ENCODE measurements at places on chromosomes 1 and 21.

GRCh38 chr21:34205811-34206571 is 132.6 kb downstream of the MRPS6 start:
- DNase-seq = no peak

DNA sequence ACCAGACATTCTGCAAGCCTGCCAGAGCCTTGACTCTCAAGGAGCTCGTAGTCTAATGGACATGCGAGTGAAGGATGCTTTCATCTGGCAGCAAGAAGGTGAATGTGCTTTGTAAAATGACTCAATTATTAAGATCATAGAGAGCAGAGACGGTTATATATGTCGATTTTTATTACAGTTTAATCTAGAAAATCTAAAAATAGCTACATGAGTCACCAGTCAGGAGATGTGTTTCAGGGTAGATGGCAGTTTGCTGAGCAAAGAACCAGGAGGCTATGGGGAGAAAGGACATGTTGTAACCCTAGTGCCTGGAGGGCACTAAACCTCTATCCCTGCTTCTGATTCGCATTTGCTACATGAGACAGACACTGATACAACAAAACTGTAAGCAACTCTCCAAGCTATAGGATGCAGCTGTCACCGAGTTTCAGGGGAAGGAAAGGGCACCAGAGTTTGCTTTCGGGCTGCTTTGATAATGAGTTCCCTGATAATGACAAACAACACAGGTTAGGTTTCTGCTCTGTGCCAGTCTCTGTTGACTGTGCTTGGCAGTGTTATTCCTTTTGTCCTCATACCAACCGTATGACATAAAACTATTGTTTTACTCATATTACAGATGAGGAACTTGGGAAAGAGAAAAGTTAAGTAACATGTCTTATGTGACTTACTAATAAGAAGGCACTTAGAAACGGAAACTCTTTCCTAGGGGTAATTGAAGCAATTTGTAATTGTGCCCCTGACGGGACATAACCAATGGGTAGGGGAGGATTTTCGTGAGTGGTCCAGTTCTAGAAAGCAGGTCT is 43.2 kb downstream of the C1orf198 start:
- no peak for DNase-seq

DNA sequence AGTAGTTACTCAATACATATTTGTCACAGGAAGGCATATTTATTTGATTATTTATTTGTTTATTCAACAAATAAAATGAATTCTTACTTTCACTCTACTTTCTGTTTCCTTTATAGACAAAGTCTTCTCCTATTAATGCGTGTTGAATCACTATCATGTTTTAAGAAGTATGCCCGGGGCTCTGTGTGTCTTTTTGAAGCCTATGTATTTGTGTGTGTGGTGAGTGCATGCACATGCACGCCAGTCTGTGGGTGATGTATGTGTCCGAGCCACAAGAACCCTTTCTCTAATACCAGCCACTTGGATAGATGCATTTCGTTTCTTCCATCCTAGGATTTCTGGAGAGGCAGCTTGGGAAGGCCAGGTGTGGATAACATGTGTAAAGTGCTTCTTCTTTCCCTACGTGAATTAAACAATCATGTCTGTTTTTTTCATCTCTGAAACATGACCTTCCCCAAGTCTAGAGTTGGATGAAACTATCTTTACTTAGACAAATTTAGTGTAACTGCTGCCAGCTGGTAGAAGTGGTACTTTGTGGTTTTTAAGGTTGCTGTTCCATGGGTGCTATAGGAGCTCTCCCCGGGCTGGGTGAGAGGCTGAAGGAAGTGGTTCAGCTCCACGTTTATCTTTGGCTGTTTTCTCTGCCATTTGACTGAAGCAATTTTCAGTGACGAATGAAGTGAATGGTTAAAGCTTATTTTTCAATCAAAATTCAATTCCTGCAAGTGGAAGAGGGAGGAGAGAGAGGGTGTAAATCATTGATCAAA is 46.8 kb upstream of the PPM1J start:
- no peak for DNase-seq

DNA sequence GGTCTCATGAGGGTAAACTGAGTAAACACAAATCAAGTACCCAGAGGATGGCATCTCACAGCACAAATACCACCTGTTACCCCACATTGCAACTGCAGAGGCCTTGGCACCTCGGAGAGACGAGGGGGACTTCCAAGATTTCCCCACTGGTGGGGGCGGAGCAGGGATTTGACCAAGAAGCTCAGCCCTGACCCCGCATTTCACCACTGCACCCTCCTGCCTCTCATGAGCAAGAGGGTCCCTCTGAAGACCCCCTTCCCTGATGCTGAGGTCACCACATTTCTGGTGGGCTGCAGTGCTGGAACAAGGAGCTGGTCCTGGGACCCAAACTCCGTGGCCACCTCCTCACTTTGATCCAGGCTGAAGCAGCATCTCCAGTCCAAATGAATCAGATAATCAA is 342.4 kb downstream of the NPHP4 start:
- DNase-seq = no peak

DNA sequence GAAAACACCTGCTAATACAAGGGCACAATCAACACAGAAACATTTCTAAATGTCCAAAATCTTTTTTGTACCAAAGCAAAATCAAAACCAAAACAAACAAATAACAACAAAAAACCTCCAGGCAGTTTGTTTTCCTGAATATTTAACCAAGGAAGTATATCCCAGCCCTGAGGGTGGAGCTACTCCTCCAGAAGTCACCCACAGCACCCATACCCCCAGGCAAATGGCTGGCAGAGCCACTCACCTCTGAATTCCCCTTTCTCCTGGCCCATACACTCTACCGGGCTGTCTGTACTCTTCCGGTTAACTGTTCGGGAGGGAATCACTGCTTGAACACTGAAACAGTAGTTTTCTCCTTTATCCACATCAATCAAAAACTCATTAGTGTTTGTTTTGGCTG is 9.5 kb downstream of the F3 start:
- no peak for DNase-seq

DNA sequence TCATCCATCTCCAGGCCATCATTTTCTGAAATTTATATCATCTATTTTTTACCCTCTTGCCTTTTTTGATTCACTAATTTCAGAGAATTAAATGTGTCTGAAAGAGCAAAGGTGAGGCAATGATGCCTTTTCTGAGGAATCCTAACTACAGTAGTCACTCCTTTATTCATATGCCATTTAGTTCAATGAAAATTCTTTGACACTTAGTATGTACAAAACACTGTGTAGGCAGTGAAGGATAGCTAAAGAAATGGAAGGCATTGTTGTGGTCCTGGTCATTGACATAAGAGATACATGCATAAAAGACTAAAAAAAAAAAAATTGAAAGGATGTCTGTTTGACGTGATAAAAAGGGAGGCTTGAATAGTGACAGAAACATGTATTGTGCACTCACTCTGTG is 171.9 kb upstream of the BEND5 start:
- DNase-seq = no peak

DNA sequence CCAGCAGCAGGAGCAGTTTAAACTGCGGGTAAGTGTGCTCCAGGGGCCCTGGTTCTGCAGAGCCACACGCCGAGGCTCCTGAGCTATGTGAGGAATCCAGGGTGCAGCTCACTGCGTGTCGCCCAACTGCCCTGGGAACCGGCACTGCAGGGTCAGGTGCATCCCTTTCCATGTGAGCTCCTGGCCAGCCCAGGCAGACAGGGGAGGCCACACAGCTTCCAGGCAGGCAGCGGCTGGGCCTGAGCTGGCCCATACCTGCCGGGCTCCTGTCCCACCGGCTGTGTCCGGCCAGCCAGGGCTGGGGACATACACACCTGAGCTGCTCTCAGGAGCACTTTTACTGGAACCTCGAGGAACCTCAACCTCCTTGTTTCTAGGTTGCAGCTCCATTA is 18.6 kb upstream of the COL18A1 start:
- DNase-seq = peak; percentile 19

DNA sequence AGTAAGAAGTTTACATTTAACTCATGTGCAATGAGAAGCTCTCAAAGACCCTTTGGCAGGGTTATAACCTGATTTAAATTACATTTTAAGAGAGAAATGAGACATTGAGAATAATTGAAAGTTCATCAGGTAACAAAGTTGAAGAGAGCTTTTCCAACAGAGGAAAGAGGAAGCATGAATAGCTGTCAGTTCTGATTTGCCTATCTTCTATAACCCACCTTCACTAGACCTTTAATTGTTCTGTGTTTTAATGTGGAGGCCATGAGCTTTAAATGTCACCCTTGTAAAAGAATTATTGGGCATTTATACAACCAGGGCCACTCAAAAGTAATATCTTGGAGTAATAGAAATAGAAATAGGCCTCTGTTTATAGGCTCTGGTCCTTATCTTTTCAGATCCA is 9.3 kb upstream of the FCRL1 start:
- DNase-seq = no peak

GRCh38 chr1:85296980-85297379 is 20.5 kb upstream of the BCL10 start:
- no peak for DNase-seq

GRCh38 chr1:41941381-41941780 is 22.7 kb upstream of the HIVEP3 start:
- no peak for DNase-seq

DNA sequence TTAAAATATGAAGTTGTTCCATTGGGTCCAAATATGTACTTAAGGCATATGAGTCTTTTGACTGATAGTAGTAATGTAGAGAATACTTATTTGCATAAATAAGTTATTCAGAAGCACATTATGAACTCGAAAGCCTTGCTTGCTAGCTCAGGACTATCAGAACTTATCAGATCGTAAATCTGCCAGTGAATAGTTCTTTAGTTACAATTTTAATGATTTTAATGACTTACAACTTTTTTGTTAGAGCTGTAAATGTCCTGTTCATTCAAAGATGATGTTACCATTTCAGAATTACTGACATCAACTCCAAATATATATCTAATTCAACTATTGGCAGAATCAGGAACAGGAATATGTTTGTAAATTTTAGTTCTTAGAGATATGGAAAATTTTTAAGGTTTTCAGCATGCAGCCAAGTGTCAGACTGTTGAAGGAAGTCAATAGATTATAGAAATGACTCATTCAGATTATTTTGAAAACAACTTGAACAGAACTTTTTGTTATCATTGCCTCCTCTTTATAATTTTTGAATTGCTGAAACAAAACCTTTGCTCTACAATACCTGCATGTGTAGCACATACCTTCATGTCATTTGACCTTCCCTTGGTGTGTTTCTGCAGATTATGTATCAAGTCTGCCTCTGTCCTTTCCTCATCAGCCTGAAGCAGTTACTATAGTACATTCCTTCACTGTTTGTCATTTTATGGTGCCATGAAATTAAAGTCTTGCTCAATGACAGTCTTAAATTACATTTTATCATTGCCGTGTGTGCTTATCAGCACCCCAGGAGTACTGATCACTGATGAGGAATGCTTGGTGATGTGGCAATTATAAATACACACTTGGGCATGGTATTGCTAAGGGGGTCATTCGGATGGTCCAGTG is 44.9 kb downstream of the LRRC8D start:
- DNase-seq = no peak

GRCh38 chr1:234398849-234399381 is 25.7 kb downstream of the COA6 start:
- DNase-seq = no peak

DNA sequence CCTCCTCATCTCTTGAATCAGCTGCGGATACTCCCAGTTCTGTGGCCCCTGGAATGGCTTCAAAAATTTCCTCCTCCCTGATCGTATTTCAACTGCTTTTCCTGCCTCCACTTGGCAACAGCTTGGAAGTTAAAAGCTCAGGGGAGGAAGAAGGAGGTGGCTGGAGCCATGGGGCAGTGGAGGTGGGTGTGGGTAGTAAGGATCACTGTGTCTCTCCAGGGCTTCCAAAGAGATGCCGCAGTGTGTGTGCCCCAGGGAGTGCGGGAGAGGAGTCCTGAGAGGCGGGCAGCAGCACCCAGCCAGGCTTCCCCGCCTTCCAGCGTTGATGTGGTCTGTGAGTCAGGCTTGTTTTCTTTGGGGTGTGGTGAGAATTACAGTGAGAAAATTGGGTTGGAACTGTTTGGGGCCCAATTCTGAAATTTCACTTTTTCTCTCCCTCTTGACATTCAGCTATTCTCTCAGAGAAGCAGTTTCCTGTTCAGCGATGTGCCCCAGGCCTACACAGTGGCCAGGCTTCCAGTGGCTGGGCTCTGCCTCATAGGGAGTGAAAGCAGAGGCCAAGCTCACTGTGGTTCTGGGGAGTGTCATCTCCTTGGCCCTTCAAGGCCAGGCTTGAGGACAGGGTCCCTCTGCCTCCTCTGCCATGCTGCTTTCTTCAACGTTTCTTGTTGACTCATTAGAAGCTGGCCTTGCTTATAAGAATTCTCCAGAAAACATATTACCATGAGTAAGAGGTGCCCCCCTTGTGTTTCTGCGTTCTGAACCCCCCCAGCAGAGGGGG is 69.0 kb downstream of the PGM1 start:
- no peak for DNase-seq

- peak; percentile 6 for DNase-seq
These were observed 14.2 kb downstream of the COL6A1 start for GRCh38 chr21:45995686-45996179.

- DNase-seq = no peak
These were observed 29.8 kb upstream of the HAO2 start for GRCh38 chr1:119338757-119339156.

DNA sequence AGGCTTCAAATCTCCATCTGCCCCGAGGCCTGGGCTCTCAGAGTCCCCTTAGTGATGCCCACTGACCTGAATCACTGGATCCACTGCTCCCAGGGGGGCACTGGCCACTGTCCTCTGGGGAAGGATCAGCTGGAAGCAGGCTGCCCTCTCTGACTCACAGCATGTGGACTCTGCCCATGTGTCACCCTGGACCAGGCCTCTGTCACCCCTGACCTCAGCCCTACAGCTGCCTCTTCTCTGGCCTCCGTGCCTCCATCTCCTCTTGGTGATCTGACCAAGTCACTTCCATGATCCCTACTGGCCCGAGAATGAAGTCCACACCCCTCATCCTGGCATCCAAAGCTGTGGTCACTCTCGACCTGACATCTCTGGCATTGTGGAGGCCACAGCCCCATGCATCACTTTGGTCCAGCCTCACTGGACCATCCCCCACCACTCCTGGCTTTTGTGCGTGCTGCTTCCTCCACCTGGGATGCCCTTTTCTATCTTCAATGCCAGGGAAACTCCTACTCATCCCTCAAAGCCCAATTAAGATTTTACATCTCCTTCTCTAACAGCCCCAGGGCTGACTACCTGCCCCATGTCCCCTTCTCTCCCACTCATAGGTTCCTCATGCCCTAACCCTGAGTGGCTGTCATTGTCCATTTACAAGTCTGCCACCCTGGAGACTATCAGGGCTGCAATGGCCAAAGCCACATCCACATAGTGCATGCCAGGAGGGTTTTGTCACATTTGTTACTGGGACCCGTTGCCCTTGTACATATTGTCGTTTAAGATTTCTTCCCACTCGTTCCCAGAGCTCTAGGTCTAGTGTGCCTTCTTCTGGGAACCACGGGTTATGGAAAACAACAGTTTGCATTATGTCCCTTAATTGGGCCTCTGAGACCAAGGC is 685.0 kb downstream of the MATN1 start:
- DNase-seq = no peak

Measured in dorsolateral prefrontal cortex (tissue), 122 donors.